Epithelial cell of proximal tubule (primary cell): ENCODE measurements at places on chromosomes 5 and 9. TPM values are rescaled to one million over a fixed set of nuclear protein-coding genes. Genes with fewer than 3 reads are reported as not detected.

- DNase-seq: no peak
Observed at GRCh38 chr5:12625667-12626263, 721.5 kb upstream of the CTNND2 start.

DNA sequence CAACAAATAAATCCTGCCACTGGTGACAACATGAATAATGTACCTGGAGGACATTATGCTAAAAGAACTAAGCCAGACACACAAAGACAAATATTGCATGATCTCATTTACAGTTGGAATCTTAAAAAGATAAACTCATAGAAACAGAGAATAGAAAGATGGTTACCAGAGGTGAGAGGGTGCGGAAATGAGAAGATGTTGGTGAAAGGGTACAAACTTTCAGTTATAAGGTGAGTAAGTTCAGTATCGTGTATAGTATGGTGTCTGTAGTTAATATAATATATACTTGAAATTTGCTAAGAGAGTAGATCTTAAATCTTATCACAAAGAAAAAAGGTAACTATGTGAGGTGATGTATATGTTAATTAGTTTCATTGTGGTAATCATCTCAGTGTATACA, 63.3 kb downstream of the PRRC1 start:
- no peak for DNase-seq

DNA sequence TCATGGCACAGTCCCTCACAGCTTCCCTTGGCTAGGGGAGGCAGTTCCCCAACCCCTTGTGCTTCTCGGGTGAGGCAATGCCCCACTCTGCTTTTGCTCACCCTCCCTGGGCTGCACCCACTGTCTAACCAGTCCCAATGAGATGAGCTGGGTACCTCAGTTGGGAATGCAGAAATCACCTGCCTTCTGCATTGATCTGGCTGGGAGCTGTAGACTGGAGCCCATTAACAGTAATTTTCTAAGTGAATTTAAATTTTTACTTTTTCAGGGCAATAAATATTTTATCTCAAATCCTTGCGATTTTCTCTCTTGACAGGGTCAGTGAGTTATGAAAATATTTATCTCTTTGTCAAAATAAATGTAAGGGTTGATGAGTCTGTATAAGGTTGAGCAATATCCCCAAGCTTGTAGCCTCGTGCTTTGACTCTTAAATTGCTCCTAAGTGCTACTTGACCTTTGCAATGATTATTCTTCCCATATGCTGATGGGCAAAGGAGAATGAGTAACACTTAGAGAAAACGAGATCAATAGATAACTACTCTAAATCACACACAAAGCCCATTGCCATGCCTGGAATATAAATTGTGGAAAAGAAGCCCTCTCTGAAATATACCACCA, 82.1 kb upstream of the MOCS2 start:
- no peak for DNase-seq

- no peak for DNase-seq
Observed at GRCh38 chr9:124697326-124698200, 73.5 kb downstream of the NR6A1 start.

GRCh38 chr9:96649620-96650324, 5.3 kb downstream of the PRXL2C start:
- DNase-seq: no peak

- no peak for DNase-seq
Observed at GRCh38 chr5:105952875-105953274, 1717.9 kb downstream of the EFNA5 start.

The UGT3A1 gene
- total RNA-seq: 0.12 TPM in 1 of 2 replicates, not detected in the other

The NLN gene
- total RNA-seq: 25.8 and 49.7 TPM in 2 replicates

The AMBP gene
- not detected in 2 replicates for total RNA-seq

The TAF11L3 gene
- total RNA-seq: not detected in 2 replicates

The RGS3 gene
- total RNA-seq: 66.9 and 79.2 TPM in 2 replicates
